ENCODE measurements at places on chromosomes 3 and 15.

DNA sequence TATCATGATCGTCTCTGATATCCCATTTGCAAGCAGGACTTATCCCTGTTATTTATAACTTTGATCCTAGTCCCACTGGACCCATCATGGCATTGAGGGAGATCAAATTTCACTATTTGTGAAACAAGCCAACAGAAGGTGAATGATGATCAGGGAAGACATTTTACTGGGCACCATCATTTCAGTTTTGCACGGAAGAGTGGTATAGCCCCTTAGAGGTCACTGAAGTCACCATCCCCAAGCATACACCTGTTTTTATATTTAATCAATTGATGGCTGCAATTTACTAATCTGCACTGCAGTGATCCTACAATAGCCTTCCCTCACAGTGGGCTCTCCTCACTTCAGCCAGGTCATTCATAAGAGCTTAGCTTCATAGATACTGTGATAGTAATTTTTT, 132.4 kb downstream of the FHIT start:
- DNase-seq: no peak

- no peak for DNase-seq
These were observed 22.2 kb upstream of the GRIP2 start for GRCh38 chr3:14562121-14562890.

DNA sequence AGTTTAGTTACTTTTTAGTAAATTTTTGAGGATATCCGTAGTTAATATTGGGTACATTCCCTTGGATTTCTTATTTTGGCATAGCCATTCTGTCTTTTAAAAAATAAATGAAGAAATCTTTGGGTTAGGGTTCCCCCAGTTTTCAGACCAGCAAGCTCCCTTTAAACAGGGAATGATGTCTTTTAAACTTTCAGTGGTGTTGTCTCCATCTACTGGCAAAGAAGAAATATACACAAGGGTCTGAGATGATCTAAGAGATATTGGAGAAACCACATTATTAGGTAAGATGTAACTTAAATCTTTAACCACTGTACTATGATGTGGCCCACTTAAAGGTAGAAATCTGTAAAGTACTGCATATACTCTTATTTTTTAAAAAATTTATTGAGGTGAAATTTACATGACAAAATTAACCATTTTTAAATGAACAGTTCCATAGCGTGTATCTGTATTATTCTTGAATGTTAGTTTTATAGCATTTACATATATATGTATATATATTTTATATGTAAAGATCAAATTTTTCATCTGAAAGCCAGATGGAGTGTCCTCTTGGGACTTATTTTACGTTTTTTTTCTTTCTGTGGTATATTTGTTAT, 35.1 kb upstream of the EIF3J start:
- DNase-seq: no peak

DNA sequence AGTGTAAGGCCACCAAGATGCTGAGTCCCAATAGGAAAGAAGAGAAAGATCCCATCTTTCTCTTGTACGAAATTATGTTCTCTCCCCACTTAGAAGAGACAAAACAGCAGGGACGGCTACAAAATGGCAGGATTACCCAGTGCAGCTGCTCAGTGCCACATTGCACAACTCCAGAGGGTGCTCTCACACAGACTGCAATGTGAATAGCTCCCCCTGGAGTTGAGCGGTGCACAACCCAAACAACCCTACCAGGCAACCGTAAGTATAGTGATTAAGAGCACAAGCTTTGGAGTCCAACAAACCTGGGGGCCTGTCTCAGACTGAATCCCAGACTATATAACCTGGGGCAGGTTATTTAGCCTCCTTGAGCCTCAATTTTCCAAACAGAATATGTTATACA, 3.1 kb upstream of the BHLHE40 start:
- DNase-seq: peak; percentile 23

DNA sequence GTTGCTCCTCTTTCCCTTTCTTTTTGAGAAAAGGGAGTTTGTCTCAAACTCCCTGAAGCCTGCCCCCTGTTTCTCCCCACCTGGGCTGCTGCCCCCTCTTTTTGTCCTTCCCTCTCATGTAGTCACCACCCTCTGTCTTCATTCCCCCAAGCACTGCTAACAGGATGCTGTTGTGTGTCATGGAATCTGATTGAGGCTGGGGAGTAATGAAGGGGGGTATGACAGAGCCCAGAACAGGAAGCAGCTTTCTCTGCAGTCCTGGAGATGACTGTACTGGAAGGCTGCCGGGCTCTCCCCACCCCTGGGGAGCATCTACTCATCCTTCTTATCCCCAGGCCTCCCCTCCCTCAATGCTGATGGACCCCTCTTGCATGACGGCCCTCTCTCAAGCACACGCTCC, 181.6 kb downstream of the ABHD5 start:
- no peak for DNase-seq
